ENCODE measurements at places on chromosomes 5 and 9.

- no peak for DNase-seq
Observed at GRCh38 chr9:27019589-27019988, 14.1 kb upstream of the LRRC19 start.

DNA sequence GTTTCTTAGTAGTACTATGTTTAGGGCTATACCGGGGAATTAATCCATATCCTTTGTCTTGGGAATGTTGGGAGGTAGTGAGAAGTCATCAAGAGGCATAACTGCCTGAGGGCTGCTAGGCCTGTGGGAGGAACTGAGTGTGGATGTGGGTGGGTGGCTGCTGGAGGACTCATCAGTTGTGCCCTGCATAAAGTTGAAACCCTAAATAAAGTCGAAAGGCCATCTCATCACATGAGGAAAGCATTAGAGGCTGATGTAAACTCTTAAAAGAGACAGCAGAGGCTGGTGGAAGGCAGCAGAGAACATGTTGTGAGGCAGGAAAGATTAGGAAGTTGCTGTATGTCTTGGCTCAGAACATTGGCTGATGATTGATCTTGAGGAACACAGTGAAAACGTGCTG is 143.8 kb downstream of the MAST4 start:
- DNase-seq, result no peak

DNA sequence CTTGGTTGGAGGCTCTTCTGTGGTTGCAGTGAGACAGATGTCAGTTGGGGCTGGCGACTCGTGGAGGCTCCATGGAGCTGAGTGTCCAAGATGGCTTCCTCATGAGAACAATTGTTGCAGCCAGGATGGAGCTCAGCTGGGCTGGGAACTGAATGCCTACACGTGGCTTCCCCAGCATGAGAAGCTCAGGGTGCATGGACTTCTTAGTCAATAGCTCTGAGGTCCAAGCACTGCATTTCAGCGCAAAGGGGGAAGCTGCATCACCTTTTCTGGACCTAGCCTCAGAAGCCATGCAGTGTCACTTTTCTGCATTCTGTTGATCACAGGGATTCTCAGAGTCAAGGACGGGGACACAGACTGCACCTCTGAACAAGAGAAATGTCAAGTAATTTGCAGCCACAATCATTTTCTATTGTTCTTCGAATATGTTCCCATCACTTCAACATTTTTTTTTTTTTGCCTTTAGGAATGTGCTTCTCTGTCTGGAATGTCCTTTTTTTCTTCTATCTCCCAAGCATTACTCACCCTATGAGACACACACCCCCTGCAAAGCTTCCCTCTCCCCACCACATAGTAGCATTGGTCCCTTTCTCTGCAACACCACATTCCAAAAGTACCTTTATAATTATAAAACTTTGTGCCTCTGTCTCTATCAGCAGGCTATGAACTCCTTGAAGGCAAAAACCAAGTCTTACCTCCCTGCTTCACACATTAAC is 57.5 kb upstream of the STK32A start:
- no peak for DNase-seq

DNA sequence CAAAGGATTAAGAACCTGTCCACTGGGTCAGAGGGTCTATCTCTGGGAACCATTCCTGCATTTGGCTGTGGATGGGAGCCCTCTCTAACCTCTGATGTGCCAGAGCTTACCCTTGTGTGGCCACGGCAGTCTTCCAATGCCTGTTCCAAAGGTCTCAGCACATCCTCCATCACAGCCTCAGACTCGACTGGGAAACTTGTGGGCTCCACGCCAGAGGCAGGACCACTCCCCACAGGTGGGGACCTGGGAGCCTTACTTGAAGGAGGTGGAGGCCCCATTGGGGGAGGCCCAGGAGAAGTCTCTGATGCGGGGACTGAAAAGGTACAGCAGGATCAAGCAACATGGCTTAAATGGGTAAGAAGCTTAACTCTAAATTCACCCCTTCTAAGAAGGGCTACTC is 4.4 kb downstream of the EIF4EBP3 start:
- no peak for DNase-seq

GRCh38 chr5:72347801-72348308 is 27.7 kb downstream of the PTCD2 start:
- DNase-seq, result no peak

- DNase-seq, result peak; percentile 80
Observed at GRCh38 chr9:73219985-73220626, 68.4 kb downstream of the ANXA1 start.

Measured in CD4-positive, alpha-beta T cell treated with Interleukin-15 for 1 hour (primary cell).